GM23248 (cell line): ENCODE measurements at places on chromosomes 11 and 22.

- no peak for DNase-seq
Observed at GRCh38 chr11:76796511-76797198, 13.5 kb downstream of the TSKU start.

DNA sequence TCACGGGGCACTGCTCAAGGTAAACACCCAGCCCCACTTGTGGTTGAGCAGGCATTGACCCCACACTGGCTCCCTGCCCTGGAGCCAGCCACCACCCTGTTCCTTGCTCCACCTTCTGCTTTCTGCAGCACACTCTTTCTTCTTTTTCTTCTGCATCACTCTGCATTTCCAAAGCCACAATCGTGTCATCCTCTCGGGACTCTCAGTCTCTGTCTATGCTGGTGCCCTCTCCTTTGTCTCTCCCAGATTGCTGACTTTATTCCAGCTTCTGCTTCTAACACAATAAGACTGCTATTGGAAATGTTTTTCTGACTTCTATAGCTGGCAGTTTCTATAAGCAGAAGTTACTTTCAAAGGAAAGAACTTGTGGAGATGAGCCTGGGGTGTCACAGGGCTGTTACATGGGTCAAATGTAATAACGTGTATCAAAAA lies 14.4 kb downstream of the GRAP2 start:
- no peak for DNase-seq

DNA sequence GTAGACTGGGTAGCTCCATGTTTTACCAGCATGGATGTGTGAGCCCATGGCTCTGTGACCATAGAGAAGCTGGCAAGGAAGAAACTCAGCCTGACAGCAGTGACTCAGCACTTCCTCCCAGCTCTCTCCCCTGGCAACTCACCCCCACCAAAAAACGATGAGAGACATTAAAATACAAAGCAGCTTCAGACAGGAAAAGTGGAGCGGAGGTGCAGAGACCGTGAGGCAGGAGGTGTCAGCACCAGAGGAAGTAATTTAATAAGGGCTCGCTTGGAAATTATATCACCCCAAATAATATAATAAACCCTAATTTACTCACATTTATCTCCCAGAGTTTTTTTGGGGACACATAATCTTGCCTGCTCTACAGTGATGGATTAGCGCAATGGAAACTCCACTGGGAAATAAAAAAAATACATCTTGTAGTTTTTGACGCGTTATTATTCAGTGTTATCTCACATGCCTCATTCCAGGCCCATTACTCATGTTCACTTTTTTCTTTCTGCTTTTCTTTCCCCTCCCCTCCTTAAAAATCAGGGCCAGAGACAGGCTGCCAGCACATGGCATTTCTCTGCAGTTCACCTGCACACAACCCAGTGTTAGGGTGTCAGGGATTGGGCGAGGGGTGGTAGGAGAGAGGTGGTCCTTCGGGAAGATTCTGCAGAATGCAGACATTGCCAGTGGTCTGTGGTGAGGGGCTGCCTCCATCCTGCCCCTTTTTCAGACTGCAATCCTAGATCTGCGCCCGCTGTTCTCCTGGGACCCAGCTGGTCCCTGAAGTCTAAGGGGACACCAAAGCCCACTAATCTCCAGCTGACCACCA lies 170.8 kb downstream of the BUD13 start:
- peak; percentile 36 for DNase-seq

DNA sequence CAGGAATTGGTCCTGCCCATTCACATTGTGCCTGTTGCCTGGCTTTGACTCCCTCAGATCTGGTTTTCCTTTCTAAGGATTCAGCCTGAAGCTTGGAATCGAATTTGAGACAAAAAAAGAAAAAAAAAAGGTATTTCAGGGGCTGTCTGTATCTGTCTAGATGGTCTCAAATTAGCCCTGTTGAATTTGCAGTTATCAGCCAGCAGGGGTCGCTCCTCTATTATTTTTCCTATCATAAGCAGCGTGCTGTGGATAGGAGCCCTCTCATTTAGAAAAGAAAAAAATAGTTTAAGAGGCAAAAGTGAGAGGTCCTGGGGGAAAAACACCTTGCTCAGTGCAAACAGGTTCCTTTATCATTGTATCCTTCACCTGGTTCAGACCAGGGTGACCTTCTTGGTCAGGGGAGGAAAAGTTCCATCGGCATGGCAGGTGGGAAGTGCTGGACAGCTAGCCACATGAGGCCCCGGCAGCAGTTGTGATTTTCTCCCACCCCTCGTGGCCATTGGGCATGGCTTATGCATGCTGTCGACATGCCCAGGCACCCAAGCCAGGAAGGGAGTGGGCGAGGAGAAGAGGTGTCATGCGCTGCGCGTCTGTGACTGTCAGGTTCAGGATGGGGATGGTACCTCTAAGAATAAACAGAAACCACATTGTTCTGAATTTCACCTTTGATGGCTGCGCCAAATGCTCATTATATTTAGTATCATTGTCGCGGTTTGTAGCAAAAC lies 13.1 kb downstream of the OR5AK2 start:
- DNase-seq, result peak; percentile 14

- DNase-seq, result no peak
Observed at GRCh38 chr11:61874377-61874809, 17.0 kb downstream of the FADS3 start.

DNA sequence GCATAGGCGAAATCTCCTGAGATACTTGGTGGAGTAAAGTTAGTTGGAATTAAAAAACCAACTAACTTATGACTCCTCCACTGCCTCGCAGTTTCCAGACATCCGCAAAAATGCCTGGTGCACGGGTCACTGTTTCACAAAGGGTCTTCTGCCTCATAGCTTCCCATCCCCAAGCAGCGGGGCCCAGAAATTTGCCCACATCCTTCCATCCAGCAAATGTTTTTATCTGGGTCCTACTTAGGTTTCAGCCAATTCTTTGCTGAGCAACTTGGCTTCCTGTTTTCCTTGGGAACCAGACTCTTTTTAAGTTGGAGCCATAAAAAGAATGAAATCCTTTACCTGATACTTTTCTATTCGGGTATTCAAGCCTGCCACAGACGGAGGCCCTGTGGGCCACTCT lies 36.2 kb downstream of the FZD4 start:
- no peak for DNase-seq

DNA sequence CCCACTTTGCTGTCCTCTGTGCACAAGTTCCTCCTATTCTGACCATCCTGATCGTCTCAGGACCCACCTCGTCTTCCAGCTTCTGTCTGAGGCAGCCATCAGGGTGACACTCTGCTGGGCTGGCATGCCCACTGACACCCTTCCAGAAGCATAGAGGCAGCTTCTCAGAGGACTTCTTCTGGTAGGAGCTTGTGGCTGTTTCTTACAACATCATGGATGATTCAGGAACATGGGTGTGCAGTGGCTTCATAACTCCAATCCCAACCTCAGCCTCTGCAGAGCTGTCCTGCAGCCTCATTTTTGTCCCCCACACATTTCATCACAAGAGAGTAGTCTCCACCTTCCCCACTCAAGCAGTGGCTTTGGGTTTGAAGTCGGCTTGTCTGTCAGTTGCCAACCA lies 20.9 kb upstream of the CTR9 start:
- DNase-seq, result peak; percentile 80

DNA sequence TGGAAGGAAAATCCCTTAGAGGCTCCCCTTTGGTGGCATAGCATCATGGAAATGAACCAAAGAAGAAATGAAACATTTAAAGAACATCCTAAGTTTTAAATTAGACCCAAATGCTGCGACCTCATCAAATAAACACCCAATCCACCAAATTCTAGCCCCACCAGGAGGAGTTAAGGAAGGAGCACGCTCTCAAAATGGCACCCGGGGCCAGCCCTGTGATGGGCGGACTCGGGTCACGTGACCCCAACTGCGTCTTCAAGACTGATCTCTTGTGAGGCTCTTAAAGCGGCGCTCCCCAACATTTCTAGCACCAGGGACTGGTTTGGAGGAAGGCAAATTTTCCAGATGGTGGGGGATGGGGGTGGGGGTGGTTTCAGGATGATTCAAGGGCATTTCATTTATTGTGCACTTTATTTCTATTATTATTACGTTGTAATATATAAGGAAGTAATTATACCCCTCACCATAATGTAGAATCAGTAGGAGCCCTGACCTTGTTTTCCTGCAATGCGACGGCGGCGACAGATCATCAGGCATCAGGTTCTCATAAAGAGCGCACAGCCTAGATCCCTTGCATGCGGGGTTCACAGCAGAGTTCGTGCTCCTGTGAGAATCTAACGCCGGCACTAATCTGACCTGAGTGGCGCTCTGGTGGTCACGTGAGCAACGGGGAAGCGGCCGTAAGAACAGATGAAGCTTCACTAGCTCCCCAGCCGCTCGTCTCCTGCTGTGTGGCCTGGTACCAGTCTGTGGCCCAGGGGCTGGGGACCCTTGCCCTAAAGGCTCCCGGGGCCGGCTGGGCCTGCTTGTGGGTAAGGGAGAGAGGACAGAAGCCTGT lies 90.6 kb upstream of the SLC22A12 start:
- peak; percentile 10 for DNase-seq

GRCh38 chr11:12167061-12168000 lies 56.9 kb downstream of the MICAL2 start:
- peak; percentile 89 for DNase-seq

GRCh38 chr22:24035296-24035695 lies 24.2 kb downstream of the CABIN1 start:
- no peak for DNase-seq

GRCh38 chr11:125272821-125273220 lies 108.3 kb downstream of the PKNOX2 start:
- DNase-seq, result no peak

- no peak for DNase-seq
Observed at GRCh38 chr22:44928136-44928463, 81.7 kb downstream of the PHF21B start.

GRCh38 chr11:2694995-2695939 lies 4.5 kb downstream of the KCNQ1OT1 start:
- no peak for DNase-seq

GRCh38 chr11:71252269-71252769 lies at the start of gene SHANK2:
Gene SHANK2, minus strand, starts transcription at chr11:71252577. Its CDS starts 105,251 bp downstream, at chr11:71147326.
- no peak for DNase-seq

DNA sequence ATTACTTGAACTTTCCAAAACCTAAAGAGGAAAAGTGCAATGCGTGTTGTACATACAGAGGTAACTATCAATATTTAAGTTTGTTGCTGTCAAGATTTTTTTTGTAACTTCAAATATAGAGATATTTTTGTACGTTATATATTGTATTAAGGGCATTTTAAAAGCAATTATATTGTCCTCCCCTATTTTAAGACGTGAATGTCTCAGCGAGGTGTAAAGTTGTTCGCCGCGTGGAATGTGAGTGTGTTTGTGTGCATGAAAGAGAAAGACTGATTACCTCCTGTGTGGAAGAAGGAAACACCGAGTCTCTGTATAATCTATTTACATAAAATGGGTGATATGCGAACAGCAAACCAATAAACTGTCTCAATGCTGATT lies 2.1 kb downstream of the ADM start:
- no peak for DNase-seq

- no peak for DNase-seq
Observed at GRCh38 chr11:21630934-21631478, 561.9 kb upstream of the ANO5 start.

- peak; percentile 59 for DNase-seq
Observed at GRCh38 chr22:17787241-17787640, 13.0 kb upstream of the BID start.

- DNase-seq, result no peak
Observed at GRCh38 chr11:65136515-65137096, 2.3 kb upstream of the SYVN1 start.

DNA sequence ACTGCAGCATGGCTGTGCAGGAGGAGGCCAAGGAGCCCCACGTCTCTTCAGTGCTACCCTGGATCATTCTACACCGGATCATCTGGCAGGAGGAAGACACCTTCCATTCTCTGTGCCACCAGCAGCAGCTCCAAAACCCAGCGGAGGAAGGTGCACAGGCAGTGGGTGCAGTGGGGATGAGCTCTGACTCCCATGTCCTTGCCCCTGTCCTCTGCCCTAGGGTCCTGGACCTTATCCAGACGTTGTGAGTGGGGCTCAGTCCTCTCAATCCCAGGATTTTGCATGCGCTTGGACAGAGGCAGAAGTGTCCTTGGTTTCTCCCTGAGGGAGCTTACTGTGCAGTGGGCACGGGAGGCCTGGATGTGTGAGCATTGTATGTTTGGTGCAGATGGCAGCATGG lies 61.3 kb downstream of the CABIN1 start:
- no peak for DNase-seq

DNA sequence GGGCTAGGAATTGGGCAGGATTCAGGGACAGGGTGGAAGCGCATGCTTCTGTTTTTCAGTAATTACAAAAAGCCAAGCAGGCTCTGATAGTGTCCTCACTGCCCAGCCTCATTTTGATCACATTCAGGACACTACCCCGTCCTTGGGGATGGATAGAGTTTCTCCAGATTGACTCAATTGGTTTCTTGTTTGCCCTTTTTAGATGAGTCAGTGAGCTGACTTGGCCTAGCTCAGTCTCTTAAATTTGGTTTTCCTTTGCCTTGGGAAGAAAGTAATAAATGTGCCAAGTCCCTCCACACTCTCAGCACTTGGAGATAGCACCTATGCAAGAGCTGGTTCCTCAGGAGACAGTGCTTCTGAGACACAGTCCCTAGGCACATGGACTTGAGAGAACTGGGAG lies 25.5 kb downstream of the DKK3 start:
- DNase-seq, result peak; percentile 84
